Stimulated activated CD8-positive, alpha-beta memory T cell treated with anti-CD3 and anti-CD28 coated beads, Interleukin-15, amount 100 ng/mL, for 24 hours (primary cell): ENCODE measurements at places on chromosomes 7 and 10.

- DNase-seq: no peak
Measured at GRCh38 chr7:1401011-1401410, 58.3 kb downstream of the MICALL2 start.

GRCh38 chr7:87354749-87355148 lies 9.3 kb downstream of the CROT start:
- no peak for DNase-seq

DNA sequence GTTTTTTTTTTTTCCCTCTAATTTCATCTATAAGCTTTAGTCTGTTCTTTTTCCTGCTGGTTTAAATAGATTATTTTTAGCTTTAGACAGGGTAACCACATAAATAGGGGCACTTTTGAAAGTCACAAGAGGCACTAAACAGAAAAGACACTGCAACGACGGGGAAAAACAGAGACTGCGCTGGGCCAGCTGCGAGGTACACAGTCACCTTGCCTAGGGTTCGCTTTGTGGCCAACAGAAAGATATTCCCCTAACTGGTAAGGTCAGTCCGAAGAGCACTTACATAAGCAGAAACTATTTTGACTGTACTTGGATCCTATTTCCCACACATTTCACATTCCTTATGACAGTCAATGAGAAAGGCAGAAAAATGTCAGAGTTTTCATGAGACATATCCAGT lies 175.6 kb upstream of the PHF14 start:
- no peak for DNase-seq

GRCh38 chr7:112395411-112395810 lies 54.8 kb upstream of the IFRD1 start:
- no peak for DNase-seq

DNA sequence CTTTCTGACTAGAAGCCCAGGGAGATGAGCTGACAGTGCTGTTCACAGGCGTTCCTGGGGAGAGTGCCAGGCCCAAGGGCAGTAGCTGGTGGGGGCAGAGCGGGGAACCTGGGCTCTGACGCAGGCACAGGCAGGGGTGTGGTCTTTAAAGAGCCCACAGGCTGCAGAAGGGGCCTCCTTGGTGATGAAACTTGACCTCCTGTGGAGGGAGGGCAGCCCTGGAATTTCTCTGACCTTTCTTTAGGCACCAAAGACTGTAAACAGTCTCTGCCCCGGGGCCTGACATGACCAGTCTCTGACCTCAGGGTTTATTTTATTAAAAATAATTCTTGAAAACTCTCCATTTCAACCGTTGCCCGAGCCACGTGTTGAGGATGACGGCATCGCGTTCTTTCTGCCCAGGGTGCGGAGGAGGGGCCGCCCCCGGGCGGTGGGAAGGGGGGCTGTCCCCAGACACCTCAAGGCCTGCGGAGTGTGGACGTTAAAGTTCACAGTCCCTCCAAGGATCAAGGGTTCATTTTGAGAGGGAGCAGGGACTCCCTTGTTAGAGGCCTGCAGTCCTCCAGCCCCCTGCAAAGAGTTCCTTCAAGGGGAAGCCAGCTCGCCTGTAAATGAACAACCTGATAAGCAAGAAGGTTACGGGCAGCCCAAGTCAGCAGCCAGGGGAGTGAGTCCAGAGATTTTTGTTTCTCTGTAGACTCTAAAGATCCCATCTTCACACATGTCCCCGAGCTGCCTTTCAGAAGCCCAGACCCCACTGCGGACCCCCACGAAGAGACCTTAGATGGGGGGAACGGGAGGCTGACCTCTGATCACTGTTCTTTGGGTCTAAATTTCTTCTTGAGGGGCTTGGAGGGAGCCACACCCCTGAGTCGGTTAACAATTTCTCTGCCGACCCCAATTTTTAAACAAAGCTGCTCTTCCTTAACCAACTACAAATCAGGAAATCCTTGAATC lies 128.9 kb downstream of the VIPR2 start:
- no peak for DNase-seq

- no peak for DNase-seq
Measured at GRCh38 chr7:127485482-127485881, 93.0 kb upstream of the ZNF800 start.

- no peak for DNase-seq
Measured at GRCh38 chr7:123494193-123494796, 40.1 kb downstream of the IQUB start.

GRCh38 chr10:9052767-9053166 lies 998.3 kb downstream of the GATA3 start:
- no peak for DNase-seq

DNA sequence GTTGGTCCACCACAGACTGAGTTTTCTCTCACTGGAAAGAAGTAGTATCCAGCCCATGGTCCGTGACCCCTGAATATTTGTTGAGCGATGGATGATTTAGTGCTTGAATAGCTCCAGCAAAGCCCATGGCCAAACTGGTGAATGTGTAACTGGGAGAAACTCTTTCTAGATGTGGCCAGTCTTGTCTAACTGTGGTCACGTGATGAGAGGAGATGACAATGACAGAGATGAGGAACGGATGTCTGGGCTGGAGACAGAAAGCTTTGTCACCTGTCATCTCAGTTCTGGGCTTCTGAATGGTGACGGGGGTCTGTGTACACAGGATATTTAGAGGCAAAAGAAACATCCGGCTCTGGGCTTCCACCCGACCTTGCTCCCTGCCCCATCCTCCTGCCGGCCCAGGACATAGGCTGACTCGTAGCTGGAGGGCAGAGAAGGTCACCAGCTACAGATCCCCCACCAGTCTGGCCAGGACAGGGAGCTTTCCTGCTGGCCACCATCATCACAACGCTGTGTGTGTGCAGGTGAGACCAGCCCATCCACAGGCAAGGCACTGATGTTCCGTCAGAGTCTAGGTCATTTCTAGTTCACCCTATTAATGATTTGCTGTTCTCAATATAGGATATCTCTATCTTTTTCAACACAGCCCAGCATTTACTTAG lies 152.5 kb upstream of the TNS3 start:
- DNase-seq: no peak

GRCh38 chr10:100774876-100775275 lies 29.5 kb downstream of the PAX2 start:
- DNase-seq: no peak

- DNase-seq: no peak
Measured at GRCh38 chr10:85458324-85458723, 908.3 kb downstream of the GRID1 start.

DNA sequence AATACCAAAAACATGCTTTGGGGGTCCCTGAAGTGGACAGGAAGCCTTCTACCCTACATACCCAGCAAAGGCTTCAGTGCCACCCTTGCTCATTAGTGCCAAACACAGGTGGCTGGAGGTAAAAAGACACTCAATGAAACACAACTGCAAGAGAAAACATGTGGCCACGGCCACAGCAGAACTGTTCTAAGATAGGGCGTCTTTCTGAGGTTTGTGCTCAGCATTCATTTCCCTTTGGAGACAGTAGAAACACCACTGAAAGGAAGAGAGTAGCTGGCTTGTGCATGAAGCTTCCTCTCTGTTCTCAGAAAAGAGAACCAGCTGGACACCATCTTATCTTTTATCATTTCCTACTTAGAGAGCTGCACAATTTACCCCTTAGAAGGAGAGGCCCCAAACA lies 143.0 kb downstream of the PLXNA4 start:
- no peak for DNase-seq

GRCh38 chr7:135965602-135966001 lies 11.6 kb downstream of the MTPN start:
- DNase-seq: no peak

DNA sequence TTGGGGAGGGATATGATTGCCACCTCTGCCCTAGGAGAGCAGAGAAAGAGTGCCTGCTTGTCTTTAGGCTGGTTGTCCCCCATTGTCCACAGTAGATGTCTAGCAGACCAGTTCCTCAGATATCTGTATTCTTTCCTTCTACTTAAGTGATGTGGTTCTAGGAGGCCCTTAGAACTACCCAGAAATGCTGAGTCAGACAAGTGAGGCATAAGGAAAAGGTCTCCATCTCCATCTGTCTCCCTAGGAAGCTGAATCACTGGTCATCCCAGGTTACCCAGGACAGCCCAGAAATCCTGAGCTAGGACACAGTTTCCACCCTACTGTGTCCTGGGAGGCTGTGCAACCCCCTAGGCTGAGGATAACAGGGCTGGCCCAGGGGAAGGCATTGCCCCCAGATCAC lies 93.4 kb upstream of the INHBA start:
- no peak for DNase-seq

DNA sequence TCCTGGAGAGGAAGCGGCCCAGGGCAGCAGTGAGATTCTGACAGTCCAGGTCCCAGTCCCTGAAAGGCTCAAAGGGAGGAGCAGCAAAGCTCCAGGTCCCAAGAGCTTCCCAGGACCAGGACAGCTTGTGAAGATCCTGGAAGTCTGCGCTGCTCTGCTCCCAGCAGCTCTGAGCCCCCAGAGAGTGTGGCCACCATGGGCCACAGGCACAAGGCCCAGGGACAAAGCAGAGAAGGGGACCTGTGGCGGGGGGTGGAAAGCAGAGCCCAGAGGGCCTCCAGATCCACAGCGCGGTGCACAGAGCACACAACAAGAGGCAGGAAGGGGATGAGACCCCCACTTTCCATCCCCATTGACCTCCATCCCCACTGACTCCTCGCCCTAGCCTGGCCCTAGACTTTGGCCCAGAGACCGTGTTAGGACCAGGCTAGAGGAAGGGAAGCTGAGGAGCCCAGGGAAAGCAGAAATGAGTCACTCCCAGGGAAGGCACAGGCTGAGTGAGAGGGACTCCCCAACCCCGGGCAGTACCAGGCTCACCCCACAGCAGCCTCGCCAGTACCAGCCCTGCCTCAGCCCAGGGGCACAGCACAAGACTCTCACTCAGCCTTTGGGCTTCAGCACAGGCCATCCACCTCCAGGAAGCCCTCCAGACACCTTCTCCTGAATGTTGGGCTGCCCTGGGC lies 75.5 kb downstream of the GRID1 start:
- DNase-seq: no peak

DNA sequence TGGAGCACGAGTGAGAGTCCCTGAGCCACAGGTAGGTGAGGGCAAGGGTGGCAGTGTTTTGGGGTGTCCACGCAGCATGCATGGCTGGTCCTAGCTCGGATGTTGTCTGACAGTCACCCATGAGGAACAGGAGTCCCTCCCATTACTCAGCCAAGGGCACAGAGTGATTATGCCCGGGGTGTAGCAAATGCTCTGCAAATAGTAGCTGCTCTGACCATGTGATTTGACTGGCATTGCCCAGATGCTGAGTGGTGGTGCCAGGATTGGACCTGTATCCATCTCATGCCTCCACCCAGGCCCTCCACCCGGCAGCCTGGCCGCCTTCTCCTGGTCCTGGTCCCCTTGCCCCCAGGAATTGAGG lies 150.8 kb downstream of the GRK5 start:
- DNase-seq: no peak

- DNase-seq: no peak
Measured at GRCh38 chr7:82700741-82701140, 257.2 kb upstream of the CACNA2D1 start.

- DNase-seq: no peak
Measured at GRCh38 chr7:70071766-70072165, 473.5 kb downstream of the AUTS2 start.

DNA sequence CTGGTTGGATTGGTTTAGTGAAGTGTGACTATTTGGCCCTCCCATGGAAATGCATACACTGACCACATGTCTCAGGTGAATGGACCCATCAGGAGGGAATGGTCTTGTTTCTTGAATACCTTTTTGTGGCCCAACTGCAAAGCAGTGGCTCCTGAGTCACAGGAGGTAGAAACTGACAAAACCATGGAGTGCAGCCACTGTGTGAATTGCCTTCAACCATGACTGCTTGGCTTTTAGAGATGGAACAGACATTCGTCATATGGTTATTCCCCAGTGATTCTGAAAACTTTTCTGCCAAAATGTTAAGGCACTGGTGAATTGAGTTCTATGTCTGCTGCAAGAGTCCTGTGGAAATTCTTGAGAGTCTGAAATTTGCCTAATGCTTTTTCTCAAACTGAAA lies 64.7 kb downstream of the CDK14 start:
- no peak for DNase-seq

GRCh38 chr7:115356999-115357702 lies 435.3 kb downstream of the MDFIC start:
- DNase-seq: no peak

DNA sequence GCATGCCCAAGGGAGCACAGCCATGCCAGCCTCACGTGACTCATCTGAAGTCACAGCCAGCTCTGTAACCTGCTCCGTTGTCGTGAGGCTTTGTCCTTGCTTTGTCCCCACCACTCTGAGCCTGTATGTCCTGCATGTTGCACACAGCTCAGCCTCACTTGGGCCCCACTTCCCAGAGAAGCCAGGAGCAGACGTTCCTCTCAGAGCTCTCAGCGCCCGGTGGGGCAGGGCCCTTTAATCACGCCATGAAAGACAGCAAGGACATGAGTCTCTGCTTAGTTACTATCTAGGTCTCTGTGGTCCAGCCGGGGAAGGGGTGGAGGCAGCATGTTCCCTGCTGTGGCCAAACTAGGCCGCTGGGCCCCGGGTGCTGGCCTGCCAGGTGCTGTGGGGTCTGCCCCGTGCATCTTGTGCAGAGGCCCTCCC lies 127.4 kb upstream of the FAM20C start:
- DNase-seq: no peak
